ENCODE measurements at places on chromosomes 3 and 15.

GRCh38 chr3:118980832-118981231 lies 53.8 kb downstream of the IGSF11 start:
- DNase-seq: no peak

DNA sequence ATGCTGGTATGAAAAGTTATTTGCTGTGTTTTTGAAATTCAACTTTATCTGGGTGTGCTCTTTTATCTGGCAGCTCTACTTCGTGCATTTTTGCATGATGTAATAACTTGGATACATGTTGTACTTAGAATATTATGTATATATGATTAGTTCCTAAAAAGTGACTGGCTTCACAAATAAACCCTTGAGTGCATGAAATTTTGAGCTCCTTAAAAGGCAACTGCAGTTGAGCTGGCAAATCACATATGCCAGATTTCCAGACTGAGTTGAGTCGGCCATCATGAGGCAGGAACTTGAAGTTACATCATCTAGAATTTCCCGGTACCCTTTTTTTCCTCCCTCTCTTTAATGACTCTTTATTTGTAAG lies 162.5 kb downstream of the FNDC3B start:
- no peak for DNase-seq

- no peak for DNase-seq
These were observed 84.9 kb downstream of the TFDP2 start for GRCh38 chr3:142064454-142064853.

DNA sequence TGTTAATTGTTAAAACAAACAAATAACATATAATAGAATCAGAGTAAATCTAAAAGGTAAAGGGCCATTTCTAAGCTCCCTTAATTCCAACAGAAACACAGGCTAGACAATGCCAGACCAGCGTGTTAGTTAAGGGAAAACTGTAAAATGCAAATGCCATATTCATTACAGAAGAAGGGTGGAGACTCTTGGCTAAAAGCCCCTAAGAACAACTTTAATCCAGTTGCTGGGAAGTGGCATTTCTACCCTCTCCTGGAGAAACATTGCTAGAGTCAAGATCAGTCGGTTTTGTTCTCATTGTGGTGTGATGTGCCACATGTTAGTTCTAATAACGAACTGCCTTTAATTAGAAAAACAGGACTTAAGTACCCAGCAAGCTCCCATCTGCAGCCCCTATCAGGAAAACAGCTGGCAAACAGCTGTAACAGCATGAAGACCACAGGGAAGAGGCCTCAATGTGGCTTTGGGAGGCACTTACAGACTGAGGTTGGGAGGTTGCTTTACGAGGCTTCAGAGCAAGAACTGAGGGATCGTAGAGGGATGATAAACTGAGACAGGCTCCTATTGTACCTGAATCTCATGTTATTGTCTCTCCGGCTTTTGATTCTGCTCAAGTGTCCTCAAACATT lies 1134.8 kb downstream of the ROBO1 start:
- DNase-seq: no peak

DNA sequence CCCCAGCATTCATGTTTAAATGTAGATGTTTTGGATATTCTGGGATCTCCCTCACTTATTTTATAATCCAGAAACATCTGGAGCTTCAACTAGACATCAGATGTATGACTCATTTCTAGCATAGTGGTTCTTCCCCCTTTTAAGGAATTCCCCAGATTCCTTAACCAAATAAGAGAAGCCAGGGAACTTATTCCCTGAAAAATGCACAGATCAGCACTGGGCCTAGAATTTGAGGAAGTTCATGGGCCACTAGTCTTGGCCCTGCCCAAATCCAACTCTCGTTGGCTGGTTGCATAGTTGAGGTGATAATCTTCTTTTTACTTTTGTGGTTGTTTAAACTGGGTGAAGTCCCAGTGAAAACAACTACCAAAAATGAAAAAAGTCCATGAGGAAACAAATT lies 20.4 kb downstream of the RARRES1 start:
- no peak for DNase-seq

DNA sequence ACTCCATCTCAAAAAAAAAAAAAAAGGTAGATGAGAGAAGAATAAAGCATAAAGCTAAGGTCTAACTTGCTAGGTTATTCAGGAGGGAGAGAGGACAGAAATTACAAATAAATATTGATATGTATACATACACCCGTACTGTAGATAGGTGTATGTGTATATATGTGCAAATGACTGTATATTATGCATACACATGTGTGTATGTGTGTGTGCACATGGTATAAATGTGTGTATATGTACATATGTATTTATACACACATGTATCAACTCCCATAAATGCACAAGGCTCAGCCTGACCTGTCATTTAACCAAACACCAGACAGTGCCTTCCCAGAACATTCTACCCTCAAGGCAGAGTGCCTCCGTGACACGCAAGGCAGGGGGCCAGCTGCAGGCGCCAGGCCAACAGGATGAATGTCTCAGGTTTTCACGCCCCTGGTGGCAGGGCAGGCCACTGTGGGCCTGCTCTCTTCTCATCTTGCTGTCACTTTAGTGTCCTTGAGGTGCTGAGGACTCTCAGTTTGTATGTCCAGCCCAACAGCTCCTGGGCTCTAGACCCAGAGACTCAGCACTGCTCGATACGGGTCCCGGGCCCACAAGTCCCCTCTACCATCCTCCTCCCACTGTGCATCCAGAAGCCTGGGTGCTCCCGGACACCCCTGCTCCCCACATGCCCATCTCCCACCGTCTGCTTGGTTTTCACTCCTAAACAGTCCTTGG lies 40.4 kb downstream of the TM2D3 start:
- DNase-seq: no peak
